SK-N-SH treated with all-trans-retinoic acid at 6 μM for 48 hours (cell line): ENCODE measurements at places on chromosomes 11 and 22.

- ATAC-seq, result no peak
Measured at GRCh38 chr11:70544774-70545609, 146.7 kb downstream of the CTTN start.

- peak; percentile 44 for ATAC-seq
Measured at GRCh38 chr22:37741312-37741795, 44.5 kb downstream of the TRIOBP start.

- ATAC-seq, result peak; percentile 86
Measured at GRCh38 chr22:32474635-32475467, at the start of gene FBXO7. FBXO7 (plus strand) TSS chr22:32474811; CDS start chr22:32475003, 192 bp downstream.

DNA sequence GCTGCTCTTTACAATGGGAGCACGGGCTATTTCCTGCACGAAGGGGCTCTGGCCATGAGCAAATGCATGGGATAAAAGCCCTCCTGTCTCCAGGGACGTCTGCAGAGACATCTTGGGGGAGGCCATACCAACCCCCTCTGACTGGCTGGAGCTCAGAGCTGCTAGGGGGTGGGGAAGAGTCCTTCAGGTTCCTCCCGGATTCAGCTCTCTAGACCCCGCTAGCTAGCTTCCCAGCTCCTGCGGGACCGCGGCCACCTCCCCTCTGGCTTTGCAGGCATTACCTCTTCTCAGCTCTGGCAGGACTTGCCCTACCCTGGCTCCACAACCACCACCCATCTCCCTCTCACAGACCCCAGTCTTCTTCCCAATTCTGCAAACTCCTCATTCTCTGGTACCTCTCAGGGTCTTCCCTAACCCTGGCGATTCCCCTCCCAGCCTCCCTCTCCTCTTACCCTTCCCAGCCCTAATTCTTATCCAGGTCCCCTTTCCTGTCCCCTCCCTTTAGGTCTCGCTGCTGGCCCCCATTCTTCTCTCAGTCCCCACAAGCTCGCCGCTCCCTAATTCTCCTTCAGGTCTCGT is 802 bp downstream of the SYT13 start:
- no peak for ATAC-seq

GRCh38 chr11:4039011-4039410 is 55.6 kb upstream of the RRM1 start:
- ATAC-seq, result peak; percentile 88

DNA sequence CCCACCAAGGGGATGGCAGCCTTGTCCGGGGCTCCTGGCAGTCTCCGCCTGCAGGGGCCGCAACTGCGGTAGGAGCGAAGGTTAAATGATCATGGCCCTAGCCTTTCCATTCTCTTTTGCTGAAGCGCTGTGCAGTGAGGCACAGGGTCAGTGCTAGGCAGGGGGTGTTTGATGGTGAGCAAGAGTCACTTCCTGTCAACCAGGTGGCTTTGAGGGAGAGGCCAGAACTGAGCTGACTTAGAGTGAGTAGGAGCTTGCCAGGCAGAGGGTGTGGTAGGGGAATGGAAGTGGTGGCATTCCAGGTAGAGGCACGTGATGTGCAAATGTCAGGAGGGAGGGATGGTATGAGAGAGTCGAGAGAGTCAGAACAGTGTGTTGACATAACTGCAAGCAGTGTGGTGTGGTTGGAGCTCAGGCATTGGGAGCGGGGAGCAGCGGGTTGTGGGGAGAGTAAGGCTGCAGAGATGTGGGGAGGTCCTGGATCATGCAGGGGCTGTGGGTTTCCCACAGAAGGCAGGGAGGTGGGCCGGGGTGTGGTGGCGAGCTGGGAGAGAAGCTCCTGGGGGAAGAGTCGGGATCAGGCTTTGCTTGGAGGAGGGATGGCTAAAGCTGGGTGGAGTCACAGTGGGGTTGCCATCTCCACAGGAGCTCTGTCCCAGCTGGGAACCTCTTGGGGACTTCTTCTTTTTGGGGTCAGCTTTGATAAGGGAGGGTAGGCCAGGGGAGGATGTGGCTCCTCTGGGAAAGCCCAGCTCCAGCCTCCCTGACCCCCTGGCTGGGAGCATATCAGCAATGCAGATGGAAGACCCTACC is 33.3 kb downstream of the AMPD3 start:
- ATAC-seq, result no peak
